ENCODE measurements at places on chromosomes 7 and 10.

DNA sequence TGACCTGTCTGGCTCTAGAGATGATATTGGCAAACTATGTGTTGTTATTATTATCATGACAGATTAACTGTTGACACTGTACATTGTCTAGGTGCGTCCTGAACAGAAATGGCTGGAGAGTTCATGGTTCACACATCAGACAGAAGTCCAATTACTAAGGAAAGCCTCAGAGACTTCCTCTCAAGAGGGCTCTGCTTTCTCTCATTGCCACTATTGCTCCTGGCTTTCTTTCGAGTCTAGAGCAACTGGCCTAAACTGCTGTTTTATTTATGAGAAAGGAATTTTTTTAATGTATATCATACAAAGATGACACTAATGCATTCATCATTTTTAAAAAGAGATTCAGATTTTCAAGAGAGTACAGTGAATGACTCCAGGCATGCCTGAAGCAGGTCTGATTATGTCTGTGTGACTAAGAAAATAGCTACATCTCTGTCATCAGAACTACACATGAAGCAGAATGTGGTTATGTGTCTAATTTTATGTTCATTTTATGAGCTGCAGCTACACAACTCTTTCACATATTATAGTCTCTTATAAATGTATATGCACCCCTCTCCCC lies 30.4 kb downstream of the NRCAM start:
- DNase-seq = no peak

- DNase-seq = no peak
These were observed 62.4 kb downstream of the BLNK start for GRCh38 chr10:96208946-96209345.

- DNase-seq = no peak
These were observed 11.7 kb upstream of the CALML3 start for GRCh38 chr10:5512881-5513612.

DNA sequence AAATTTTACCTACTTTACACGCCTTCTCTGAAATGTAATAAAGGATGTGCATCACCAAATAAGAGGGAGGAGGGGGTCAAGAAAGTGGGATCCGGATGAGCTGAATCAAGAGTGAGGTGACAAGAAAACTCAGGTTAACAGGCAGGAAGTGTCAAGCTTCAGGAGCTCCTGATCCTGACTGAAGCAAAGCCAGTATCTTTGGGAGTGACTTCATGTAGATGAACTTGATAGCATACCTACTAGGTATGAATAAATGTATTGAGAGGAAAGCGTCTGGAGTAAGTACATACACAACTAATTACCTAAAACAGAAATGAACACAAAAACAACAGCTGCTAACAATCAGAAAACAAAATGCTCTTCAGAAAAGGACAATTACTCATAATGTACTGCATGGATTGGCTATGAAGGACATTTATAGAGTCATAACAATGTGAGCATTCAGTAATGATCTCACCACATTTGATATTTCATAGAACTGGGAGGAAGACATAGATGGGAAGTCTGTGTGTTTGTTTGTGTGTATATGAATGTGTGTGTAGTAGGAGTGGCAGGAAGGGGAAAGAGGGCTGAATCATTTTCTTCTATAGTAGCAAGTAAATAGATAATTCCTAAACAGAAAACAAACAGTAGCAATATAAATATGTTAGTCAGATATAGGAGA lies 29.4 kb downstream of the PRKG1 start:
- no peak for DNase-seq

- DNase-seq = no peak
These were observed 11.0 kb upstream of the OR6B1 start for GRCh38 chr7:143988976-143989745.

- DNase-seq = peak; percentile 56
These were observed 70.8 kb downstream of the SGMS1 start for GRCh38 chr10:50552771-50553535.

DNA sequence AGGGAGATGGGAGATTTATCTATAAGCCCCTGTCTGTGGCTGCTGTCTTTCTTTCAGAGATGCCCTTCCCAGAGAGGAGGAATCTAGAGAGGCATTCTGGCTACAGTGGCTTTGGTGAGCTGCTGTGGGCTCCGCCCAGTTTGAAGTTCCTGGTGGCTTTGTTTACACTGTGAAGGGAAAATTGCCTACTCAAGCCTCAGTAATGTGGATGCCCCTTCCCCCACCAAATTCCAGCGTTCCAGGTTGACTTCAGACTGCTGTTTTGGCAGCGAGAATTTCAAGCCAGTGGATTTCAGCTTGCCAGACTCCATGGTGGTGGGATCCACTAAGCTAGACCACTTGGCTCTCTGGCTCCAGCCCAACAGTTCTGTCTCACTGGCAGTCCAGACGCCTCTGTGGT lies 951.6 kb downstream of the CCSER2 start:
- DNase-seq = no peak
